ENCODE measurements at places on chromosomes 16 and 17.

- DNase-seq, result no peak
Observed at GRCh38 chr16:26365161-26365940, 673.6 kb downstream of the HS3ST4 start.

GRCh38 chr16:78929841-78930240 is 670.7 kb downstream of the MAF start:
- DNase-seq, result no peak

GRCh38 chr17:45052052-45052772 is 780 bp upstream of the DCAKD start:
- no peak for DNase-seq

- DNase-seq, result no peak
Observed at GRCh38 chr16:63806794-63807506, 1314.9 kb downstream of the CDH11 start.

GRCh38 chr17:31389657-31390381 is 1.7 kb upstream of the RAB11FIP4 start:
- DNase-seq, result no peak

- DNase-seq, result no peak
Observed at GRCh38 chr17:45719335-45720071, 64.6 kb upstream of the CRHR1 start.

- no peak for DNase-seq
Observed at GRCh38 chr16:70663524-70664324, 17.4 kb downstream of the IL34 start.

- no peak for DNase-seq
Observed at GRCh38 chr17:21365016-21365415, 11.1 kb upstream of the KCNJ12 start.

DNA sequence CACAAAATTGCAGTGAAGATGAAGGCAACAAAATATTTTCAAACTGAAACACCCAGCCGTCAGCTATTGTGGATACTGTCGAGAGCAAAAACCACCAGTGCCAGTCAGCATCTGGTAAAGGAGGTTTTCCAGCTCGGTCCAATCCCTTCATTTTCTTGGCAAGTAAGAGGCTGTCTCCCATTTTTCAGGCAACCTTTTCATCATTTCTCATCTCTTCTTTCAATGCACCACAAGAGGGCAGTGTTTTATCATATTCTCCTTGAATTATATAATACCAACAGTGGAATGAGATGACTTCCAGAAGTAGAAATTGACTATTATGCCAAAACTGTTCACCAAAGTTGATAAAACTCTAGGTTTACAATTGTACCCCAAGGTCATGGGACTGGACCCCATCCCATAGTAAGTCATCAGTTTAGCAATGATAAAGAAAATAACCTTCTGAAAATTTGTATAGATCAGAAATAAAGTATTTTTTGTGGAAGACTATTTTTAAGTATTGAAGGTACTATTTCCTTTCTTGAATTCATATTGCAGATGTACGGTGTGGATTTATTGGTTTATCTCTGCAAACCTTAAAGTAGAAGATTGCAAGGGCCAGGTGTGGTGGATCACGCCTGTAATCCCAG is 16.8 kb downstream of the NQO1 start:
- DNase-seq, result no peak

DNA sequence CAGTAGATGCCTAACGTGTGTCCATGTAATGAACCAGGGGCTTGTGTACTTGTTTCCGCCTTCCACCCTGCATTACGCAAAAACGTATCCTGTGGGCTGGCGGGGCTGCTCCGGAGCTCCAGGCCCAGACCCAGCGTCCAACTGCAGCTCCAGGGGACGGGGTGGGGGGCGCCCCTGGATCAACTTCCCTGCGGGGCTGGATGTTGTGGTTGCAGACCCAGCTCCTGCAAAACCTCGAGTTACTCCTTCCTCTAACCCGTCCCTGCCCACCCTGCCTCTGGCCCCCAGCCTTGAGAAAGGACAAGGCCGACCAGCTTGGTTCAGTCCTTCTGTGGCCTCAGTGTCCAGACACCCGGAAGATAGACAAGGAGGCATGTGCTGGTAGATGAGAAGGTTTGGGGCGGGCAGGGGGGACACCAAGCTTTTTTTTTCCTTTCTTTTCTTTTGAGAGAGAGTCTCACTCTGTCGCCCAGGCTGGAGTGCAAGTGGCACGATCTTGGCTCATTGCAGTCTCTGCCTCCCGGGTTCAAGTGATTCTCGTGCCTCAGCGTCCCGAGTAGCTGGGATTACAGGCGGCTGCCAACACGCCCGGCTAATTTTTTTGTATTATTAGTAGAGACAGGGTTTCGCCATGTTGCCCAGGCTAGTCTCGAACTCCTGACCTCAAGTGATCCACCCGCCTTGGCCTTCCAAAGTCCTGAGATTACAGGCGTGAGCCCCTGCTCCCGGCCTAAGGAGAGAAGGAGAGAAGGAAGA is 731 bp upstream of the EXOC7 start:
- DNase-seq, result no peak

GRCh38 chr16:89334050-89334449 is 116.5 kb downstream of the ZNF778 start:
- no peak for DNase-seq

GRCh38 chr16:49994006-49994405 is 31.0 kb upstream of the CNEP1R1 start:
- no peak for DNase-seq

DNA sequence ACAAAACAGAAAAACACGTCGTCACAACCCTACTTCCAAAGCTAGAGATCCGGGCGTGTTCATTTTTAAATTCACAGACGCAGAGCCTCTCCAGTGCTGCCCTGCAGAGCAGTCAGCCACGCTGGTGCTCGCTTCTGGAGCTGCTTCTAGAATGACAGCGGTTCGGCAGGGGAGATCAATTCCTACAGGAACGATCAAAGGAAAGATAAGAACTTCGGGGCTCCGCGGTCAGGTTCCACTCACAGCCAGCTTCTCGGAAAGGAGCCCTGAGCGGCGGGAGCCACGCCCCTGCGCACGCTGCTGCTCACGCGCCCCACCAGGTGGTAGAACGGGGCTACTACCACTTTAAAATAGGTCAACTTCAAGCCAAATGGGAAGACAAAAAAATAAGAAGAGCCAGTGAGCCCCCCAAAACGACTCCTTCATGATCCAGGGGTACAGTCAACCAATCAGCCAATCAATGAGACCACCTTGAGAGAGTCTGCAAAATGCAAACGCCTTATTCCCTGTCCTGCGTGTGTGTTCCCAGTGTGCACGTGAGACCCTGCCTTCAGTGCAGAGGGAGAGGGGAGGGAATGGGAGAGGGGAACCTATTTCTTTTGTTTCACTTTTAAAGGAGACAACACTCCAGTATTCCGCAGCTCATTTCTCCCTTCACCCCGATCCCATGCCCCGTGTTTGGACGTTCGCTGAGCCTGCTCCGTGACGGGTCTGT is 209.7 kb downstream of the RBFOX3 start:
- DNase-seq, result peak; percentile 45

- no peak for DNase-seq
Observed at GRCh38 chr16:89853306-89853993, 19.9 kb upstream of the TCF25 start.

GRCh38 chr17:38617074-38617860 is 11.5 kb upstream of the SRCIN1 start:
- no peak for DNase-seq

DNA sequence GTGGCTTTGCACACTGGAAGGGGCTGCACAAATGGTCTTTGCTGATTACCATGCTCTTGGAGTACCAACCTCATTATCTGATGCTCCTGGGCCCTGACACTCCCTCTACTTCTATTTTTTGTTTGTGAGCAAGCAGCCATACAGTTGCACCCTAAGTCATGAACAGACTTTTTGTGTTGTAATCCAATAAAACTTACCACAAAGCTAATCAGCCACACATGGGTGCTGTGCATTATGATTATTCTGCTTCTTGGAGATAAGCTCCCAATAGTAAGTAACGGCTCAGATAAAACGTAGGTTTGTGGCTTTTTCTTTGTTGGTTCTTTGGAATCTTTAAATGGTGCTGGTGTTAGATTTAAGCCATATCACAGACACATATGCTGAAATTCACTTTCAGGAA is 76.2 kb downstream of the CCT6B start:
- DNase-seq, result no peak

GRCh38 chr17:48618256-48618896 is 3.3 kb upstream of the HOXB8 start:
- DNase-seq, result peak; percentile 84

- no peak for DNase-seq
Observed at GRCh38 chr17:72754513-72754912, 338.0 kb downstream of the SLC39A11 start.

- no peak for DNase-seq
Observed at GRCh38 chr17:51087072-51087757, 33.5 kb downstream of the SPAG9 start.

DNA sequence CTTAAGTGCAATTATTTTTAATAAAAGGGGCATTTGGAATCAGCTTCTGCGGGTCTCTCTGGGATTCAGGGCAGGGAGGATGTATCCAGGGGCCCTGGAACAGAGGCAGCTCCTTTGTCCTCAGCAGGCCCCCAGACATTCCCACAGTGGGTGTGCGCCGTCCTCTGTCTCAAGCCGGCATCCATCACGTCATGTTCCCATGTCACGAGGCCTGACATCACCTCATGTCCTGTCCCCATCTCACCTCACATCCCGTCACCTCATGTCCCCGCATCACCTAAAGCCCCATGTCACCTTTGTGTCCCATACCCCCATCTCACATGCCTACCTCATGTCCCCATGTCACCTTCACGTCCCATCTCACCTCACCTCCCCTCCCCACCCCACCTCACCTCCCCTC is 18.5 kb downstream of the GAA start:
- no peak for DNase-seq

DNA sequence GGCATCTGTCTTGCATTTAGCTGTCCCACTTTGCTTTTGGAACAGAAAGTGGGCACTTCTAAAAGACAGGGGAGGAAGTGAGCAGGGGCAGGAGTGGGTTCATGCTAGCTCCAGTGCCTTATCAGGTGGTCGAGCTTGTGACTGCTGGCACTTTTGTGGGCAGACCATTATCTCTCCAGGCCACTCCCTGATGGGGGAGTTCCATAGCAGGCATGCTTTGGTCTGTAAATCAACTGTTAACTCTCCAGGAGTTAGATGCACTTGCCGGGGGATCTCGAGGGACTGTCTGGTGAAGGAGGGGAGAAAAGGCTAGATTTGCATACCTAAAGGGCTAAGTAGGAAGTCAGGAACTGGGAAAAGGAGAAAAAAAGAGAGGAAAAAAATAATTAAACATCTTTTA is 9.3 kb upstream of the CARD14 start:
- DNase-seq, result no peak

GRCh38 chr17:35895636-35896587 is 15.8 kb upstream of the CCL5 start:
- no peak for DNase-seq

All from stimulated activated CD8-positive, alpha-beta memory T cell treated with anti-CD3 and anti-CD28 coated beads, Interleukin-15, amount 100 ng/mL, for 24 hours (primary cell).